ENCODE measurements at places on chromosomes 12 and 14.

GRCh38 chr12:64667793-64668192 lies 57.5 kb downstream of the RASSF3 start:
- DNase-seq = no peak

DNA sequence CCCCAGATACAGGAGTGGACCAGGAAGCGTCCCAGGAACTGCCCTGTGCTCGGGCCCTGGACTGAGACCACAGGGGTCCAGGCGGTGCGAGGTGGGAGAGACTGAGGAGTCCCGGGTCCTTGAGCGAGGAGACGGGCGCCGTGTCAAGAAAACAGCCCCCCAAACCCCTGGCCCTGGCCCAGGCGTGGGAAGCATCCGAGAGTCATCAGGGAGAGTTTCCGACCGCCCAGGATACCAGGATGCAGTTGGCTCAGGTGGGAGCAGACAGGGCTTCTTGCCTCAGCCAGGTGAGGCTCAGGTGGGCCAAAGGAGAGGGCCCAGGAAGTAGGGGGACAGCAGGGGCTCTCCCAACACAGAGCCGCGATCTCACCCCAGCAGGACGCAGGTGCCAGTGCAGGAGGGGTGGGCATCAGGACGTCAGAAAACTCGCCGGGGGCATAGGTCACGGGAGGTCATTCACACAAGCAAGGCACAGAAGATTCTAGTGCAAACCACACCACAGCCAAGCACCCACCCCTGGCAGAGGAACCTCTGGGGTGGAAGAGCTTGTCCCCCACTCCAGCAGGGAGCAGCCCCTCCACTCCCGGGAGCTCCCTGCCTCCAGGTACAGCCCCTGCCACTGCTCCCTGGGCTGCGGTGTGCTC lies 102.5 kb upstream of the EIF5 start:
- no peak for DNase-seq

DNA sequence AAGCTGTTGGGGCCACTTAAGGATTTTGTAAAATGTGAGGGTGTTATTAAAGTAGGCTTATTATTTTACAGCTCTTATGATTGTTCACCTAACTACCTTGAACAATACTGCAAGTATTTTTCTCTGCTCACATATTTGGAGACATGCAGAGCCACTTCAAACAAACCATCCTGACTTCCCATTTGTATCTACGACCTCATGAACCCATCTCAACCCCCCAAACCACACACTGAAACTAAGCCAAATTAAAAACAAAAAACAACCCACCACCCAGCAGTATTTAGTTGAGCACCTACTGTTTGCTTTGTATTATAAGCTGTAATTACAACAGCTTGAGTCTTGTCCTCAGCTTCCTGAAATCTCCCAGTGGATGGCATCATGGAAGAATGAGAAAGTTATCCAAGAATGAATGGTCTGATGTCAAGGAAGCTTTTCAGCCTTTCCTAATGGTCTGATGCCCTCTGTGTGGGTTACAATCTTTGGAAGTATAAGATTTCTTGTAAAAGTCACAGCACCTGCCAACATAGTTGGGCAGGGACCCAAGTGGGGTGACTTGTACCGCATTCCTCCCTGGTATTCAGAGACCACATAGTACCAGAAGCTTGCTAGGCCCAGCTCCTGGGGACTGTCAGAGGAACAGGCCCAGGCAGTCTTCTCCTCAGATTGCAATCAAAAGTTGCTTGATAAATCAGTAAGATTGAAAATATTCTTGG lies 416.6 kb downstream of the ZFP36L1 start:
- DNase-seq = no peak

DNA sequence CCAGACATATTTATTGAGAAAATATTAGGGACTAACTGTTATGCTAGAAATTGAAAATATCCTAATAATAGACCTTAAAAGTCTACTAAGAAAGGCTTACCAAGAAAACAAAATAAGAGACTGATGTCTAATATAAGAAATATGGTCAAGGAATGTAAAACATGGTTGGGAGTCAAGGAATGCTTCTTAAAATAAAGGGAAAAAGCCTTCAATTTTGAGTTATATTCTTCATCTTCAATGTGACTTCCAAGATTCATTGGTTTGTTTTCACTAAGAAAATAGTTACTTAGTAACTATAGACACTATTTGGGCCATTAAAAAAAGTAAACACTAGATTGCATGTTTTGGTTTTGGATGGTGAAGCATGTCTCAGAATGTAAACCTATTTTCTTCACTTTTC lies 88.1 kb upstream of the ETV6 start:
- no peak for DNase-seq

- no peak for DNase-seq
These were observed 90.0 kb downstream of the RIN3 start for GRCh38 chr14:92603309-92604242.

- no peak for DNase-seq
These were observed 187.3 kb downstream of the CHST11 start for GRCh38 chr12:104643819-104644669.

DNA sequence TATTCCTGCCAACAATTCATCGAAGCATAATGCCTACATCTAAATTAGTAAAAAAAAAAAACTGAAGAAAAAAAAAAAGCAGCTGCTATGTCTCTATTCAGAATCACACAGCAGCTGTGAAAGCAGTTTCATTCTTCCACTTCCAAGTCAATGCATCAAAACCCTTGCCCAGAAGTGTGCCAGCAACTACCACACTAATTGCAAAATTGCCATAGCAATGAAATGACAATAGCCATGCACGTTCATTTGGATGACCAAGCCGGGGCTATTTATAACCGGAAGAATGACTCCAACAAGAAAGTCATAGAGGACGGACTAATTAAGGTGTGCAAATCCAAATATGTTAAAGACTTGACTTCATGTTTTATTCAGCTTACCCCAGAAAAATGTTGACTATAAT lies 42.5 kb downstream of the SLC2A13 start:
- no peak for DNase-seq

DNA sequence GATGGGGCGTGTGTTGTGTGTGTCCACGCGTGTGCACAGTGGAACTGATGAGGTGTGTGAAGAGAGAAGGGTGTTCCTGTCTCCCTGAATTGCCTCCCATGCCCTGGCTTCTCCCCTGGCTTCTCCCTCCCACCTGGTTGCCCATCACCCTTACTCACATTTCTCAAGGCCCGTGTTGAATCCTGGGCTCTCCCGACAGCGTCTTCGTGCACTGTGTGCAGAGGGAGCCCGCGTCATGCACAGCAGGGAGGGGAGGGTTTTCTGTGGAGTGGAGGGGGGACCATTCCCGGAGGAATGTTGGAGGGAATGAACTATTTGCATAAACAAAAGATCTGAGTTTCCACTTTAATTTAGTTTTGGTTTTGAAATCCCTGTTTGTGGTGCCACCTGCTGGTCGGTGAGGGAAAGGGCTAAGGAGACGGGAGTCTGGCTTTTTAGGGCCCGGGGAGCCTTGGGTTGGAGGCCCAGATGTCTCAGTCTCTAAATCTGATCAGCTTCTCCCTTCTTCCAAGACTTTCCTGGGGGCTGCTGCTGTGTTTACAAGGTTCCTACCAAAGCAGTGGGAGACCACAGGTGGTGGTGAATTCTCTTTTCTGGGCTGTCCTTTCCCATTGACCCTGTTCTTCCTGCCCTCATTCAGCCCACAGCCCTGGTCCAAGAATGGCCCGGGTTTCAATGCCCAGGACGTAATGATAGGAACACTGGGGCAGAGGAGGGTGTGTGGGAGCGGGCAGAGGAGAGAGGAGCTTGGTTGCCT lies at the start of gene C1R:
C1R (minus strand) TSS at position 217 of the 757 bp plus-strand sequence; CDS start at position 160, 57 bp downstream.
- peak; percentile 71 for DNase-seq

Data from HEK293T (cell line).